ENCODE measurements at places on chromosomes 1 and 21. TPM values are rescaled to one million over a fixed set of nuclear protein-coding genes. Genes with fewer than 3 reads are reported as not detected.

TCHHL1 gene
- not detected for total RNA-seq

DMRTA2 gene
- 0.15 TPM for total RNA-seq

SLC5A9 gene
- not detected for total RNA-seq

DIPK1A gene
- 29.8 TPM for total RNA-seq

RIPPLY3 gene
- total RNA-seq, result not detected

CASQ1 gene
- not detected for total RNA-seq

ORC1 gene
- 0.66 TPM for total RNA-seq

CHIA gene
- total RNA-seq, result not detected

NBPF6 gene
- not detected for total RNA-seq

PRPF38B gene
- 15.4 TPM for total RNA-seq
